ENCODE measurements at places on chromosomes 12 and 14.

DNA sequence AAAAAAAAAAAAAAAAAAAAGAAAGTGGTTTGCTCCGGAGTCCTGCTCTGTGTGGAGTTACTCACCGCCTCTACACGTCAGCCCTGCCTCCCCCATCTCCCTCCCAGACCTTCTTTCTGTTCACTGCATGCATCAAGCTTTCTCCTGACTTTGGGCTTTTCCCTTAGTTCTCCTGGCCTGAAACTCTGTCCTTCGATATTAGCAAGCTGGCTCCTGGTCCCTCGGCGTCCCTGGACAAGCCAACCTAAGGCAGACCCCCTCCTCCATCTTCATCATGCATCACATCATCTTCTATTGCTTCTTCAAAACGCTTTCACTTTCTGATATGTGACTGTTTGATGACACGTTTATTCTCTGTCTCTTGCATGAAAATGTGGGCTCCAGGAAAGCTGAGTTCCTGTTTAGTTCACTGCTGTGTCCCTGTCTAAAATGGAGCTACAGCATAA lies 40.6 kb downstream of the SLC15A4 start:
- DNase-seq = peak; percentile 48

DNA sequence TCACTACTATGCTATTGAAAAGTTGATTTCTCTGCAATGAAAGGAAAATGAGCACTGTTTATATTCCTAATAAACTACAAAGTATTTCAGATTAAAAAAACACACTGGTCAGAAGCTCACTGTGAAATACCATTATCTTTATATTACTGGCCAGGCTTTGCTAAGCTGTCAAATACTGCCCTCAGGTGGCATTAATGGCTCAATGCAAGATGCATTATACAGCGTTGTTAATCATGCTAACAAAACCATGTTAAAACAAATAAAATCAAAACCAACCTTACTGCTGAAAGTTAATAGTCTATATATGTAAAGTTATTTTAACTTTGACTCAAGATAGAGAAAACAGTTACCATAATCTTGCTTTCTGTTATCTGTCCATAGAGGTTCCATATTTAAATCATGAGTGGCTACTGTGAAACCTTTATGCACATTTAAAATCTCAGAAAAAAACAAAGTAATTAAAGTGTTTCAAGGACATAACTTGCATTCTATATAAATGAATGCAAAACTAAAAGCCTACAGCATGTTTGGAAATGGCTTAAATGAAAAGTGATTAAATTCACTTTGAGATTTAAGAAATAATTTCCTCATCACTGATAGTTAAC lies 121.7 kb downstream of the RALGAPA1 start:
- DNase-seq = peak; percentile 74

- DNase-seq = no peak
Observed at GRCh38 chr14:101461891-101462290, 99.4 kb upstream of the DIO3 start.

DNA sequence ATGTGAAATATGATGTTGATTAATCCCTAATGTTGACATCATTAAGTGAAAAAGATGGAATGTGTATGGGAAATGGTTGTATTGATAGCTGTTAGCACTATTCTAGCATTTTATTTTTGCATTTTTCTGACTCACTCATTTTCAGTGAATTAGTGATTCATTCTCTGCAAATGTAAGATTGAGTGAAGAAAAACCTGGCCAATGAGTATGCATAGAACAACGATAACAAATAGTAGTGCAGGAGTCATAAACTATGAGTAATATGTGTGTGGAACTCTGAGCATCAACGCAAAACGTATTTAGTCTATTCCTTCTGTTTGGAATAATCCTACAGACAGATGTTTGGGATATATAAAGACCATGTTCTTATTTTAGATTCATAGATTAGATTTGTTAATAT lies 76.3 kb upstream of the RTL1 start:
- DNase-seq = peak; percentile 90

GRCh38 chr14:99129211-99129696 lies 142.7 kb downstream of the BCL11B start:
- no peak for DNase-seq
